GM04503 (cell line): ENCODE measurements at places on chromosomes 6 and 20.

DNA sequence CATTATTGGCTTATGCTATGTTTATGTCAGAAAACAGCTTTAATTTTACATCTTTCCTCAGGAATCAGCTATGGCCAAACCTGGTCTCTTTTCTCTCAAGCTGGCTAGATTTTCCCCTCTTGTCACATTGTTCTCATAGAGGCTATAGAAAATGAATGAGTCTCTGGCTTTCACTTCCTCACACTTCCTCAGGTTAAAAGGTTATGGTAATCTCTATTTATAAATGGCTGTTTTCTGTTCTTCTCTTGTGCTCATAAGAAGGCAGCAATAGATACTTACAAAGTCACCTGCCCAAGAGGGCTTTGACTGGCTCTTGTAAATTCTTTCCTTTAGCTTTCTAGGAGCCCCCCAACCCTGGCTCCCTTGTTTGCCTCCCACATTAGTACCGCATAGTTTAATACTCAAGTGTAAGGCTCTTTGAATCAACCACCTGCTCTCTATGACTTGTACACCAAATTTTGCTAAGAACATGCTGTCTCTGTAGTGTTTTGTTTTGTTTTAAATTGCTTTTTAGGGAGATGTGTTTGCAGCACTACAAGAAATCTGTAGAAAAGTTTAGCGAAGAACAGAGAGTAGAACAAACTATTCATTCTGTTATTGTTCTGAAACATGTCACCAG, 897.4 kb upstream of the CITED2 start:
- no peak for DNase-seq

- DNase-seq, result no peak
These were observed 103.2 kb upstream of the PRDM1 start for GRCh38 chr6:105982761-105983540.

GRCh38 chr6:139308286-139308916, 16.6 kb upstream of the TXLNB start:
- no peak for DNase-seq

- no peak for DNase-seq
These were observed 433.8 kb upstream of the NRSN1 start for GRCh38 chr6:23692184-23692583.

DNA sequence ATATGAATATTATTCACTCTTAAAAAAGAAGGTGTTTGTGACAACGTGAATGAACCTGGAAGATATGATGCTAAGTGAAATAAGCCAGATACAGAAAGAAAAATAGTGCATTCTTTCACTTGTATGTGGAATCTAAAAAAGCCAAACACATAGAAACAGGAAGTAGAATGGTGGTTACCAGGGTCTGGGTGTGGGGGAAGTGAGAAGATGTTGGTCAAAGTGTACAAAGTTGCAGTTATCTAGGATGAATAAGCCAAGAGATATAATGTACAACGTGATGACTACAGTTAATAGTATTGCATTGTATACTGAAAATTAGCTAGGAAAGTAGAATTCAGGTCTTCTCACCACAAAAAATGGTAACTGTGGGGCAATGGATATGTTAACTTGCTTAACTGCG, 151.1 kb upstream of the HCRTR2 start:
- no peak for DNase-seq

DNA sequence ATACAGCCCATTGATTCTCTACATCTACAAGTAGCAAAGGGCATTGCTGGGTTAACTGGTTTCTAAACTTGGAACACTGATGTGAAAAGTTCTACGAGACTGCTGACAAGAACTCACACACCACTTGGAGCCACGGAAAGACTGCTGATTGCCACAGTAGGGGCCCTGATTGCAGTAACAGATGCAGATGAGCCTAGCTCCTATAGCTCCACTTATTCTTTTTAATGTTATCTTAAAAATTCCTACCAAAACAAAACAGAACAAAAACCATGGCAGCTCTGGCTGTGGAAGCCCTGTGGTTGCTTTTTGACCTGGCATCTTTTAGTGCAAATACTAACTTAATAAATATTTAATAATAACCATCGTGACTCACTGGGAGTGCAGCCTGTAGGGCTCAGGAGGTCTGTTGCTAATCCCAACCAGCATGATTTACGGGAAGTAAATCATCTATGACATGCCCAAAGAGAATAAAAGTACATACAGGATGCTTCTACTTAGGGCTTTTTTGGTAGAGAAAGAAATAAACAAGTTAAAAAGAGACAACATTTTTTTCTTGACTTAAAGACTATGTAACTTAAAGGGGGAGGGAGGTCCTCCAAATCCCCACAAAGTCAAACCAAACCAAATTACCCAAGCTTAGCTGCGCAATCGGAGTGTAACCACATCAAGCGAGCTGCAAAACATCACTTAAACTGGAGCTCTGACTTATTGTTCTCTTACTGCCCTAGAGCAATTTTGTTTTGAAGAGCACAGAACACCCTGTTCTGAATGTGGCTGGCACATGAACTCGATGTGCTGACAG, 87.2 kb downstream of the FKBP5 start:
- no peak for DNase-seq

GRCh38 chr6:166573511-166574216, 12.8 kb downstream of the RAMACL start:
- no peak for DNase-seq

DNA sequence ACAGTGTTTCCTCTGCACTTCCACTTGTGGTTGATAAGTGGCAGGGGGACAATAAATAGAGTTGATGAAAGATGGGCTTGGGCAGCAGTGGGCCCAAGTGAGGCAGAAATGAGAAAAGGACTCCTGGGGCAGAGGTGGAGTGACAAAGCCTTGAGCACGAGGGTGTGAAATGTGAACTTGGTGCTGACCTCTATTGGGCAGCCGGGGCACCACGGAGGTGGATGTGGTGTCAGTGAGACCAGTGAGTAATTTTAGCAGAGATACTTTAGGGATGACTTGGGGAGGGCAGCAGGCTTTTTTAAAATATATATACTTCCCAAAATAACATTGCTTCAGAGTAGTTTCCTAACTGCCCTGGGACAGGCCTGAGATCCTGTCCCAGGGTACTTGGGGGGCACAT, 30.6 kb upstream of the MYLK2 start:
- DNase-seq, result no peak

DNA sequence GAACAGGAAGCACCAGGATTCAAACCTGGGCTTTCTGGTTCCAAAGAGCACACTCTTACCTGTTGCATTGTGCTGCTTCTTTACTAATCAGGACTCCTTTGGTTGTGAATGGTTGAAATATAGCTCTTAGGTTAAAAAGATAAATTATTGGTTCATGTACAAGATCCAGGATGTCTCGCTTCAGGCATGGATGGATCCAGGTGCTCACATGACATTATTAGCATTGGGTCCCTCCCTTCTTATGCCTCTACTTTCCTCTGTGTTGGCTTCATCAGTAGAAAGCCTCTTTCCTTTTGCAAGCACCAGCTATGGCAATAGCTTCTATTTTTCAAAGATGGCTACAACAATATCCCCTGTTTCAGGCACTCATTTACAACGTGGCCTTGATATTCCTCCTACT, 217.7 kb upstream of the SULF2 start:
- no peak for DNase-seq

DNA sequence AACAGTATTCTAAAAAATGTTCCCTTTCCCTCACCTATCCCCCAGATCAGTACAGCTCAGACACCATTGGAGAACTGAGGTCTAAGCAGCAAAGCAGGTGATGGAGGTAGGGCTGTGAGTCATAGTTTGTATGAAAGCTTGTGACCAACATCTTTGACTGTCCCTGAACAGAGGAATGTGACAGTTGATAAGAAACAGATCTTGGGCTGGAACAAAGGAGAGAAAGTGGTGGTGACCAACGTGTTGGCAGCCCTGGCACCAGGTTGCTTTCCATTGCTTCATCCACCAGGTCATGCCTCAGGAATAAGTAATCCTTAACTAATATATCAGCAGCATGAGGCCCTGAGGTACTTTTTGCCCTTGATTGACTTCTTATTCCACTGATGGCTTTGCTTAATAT, 19.9 kb upstream of the CRIP3 start:
- DNase-seq, result no peak

GRCh38 chr20:20216941-20217340, 151.0 kb upstream of the INSM1 start:
- no peak for DNase-seq

DNA sequence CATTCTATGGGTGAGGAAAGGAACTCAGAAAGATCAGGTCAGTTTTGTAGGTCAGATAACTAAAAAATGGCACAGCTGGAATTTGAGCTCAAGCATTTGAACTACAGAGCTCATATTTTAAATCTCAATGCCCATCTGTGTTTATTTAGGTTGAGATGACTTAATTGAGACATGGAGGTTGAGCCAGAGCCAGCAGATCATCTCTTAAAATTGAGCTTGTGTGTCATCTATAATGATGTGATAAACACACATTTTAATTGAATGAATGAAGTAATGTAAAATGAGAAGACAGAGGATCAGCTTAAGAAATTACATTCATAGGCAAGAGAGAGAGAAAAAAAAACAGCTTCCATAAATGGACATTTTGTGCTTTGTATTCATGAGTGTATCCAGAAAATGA, 3.7 kb downstream of the MANEA start:
- DNase-seq, result no peak

DNA sequence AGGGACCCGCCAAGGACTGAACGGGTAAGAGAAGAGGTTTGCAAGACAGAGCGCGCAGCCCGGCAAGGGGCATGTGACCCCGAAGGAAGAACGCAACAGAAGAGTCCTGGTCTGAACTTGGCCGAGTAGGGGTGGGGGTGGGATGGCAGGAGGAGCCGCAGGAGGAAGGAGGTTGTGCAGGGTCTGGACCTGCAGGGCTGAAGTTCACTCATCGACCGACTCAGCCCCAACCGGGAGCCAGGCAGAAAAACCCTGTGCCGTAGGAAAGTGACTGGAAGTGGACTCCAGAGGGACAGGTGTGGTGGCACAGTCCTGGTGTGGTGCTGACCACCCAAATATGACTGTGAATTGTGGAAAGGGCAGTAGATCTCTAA, 15.2 kb downstream of the ADISSP start:
- no peak for DNase-seq

DNA sequence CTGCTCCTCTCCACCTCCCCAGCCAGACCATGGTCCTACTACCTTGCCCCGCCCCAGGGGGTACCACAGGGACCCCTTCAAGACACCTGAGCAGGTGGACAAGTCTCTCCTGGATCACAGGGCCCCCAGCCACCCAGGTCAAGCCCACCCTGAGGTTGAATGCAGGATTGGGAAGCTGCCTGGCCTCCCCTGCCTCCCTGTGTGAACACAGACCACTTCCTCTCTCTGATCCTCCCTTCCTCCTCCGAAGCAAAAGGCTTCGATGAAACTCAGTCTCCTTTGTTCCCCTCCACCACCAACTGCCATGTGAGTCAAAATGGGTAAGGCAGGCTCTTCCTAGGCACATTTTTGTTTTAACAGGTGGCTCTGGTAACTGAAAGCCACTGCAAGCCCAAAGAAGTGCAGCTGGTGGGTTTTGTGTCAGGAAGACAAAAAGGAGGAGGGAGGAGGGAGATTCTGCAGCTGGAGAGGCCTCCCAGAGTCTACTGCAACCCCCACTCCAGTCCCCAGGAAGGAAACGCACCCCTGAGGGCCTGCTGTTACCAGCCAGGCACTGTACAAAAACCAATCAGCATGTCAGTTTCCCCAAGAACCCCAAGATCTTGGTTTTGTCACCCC, 5.4 kb downstream of the ADA start:
- no peak for DNase-seq

DNA sequence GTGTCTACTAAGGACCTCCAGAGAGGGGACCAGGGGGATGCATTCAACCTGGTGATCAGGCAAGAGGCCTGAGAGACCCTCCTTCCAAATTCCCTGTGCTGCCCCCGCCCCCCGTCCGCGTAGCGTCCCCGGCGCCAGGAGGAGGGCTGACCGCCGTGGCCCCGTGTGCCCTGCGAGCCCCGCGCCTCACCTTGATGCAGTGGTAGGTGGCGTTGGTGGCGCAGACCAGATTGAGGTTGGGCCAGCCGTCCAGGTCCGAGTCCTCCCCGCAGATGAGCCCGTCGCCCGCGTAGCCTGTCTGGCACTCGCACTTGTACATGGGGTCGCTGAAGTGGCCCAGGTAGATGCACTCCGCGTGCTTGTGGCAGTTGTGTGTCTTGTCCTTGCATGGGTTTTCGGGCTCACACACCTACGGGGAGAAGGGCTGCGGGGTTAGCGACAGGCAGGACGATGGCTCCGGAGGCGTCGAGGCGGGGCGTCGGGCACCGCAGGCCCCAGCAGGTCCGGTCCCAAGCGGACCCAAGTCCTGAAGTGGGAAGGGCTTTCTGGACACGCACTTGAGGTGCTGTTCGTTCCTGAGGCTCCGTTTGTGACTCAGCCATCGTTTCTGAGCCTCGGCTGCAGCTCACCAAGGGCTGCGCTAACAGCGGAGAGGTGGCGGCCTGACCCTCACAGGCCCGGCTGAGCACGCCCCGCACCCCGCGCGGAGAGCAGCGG, 21.7 kb downstream of the THBS2 start:
- DNase-seq, result no peak

GRCh38 chr6:786946-787763, 94.2 kb upstream of the EXOC2 start:
- DNase-seq, result no peak
